ENCODE measurements at places on chromosomes 3 and 15.
A peak's percentile ranks its signal among the peaks of the same experiment; 100 is the strongest.

DNA sequence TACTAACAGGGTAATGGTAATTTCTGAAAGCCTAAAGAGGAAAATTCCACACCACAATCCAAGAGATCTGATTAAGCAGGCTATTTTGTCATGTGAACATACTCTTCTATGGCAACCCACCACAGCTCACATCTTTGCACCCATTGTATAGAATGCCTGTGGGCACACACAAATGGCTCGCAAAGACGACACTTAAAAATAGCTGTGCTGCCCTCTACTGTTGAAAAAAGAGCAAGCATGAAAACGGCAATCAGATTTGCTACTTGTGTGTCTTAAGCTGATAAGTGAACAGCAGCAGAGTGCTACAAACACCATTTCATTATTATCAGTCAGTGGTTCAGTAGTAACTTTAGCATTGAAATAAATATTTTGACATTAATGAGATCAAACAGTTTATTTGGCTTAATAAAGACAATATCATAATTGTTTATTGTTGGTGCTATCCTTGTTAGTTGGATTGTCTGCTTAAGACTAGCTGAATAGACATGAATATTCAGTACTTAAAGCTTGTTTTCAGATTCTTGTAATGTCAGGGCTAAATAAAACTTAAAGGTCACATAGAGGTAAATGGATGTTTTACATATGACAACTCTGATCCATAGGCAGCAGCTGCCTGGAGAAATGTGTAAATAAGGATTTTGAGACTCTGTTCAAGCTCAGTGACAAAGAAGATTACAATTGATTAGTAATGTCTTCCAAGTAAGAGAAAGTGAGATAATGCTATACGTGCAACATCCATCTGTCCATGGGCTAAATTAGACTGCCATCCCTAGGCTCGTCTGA, 199.1 kb downstream of the LRRN1 start:
- DNase-seq = peak; percentile 75

- DNase-seq = no peak
Measured at GRCh38 chr3:49908373-49909199, 4.9 kb upstream of the MST1R start.

GRCh38 chr3:161343986-161344385, 27.3 kb downstream of the SPTSSB start:
- DNase-seq = no peak

DNA sequence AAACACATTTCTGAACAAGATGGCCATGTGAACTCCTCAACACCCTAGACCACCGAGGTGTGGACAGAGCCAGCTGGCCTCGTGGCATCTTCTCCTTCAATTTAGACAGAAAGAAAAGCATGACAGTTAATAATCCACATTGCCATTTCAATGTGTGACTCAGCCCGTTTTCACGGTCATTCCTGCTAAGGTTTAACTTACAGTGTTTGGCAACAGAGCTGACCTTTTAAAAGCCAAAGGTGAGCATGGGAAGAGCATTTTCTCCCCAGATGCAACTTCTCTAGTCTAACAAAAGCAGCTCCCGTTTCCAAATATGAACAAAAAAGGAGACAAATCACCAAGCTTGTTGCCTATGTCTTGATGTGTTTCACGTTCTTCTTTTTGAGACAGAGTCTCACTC, 417.6 kb upstream of the WNT5A start:
- DNase-seq = no peak

- no peak for DNase-seq
Measured at GRCh38 chr3:184525337-184526087, 36.1 kb upstream of the EPHB3 start.

DNA sequence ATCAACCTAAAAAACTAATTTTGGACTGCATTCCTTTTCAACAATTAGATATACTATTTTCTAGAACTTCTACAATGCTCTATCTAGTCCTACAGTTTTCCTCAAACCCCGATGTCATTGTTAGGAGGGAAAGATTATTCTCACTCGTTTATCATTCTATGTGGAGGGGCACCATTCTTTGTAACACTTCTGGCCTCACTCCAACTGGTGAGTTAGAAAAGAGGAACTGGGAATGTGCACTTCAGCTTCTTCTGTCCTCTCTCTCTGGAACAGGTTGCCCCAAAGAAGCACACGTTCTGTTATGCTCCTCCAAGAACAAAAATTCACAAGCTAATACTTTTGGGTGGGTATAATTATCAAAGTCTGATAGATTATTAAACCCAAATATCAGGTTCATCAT, 137.9 kb downstream of the UACA start:
- DNase-seq = peak; percentile 87

GRCh38 chr15:77436822-77437221, 16.1 kb downstream of the HMG20A start:
- no peak for DNase-seq

GRCh38 chr3:47606165-47606564, 27.5 kb upstream of the CSPG5 start:
- no peak for DNase-seq

- DNase-seq = peak; percentile 11
Measured at GRCh38 chr15:59557581-59557980, 54.0 kb upstream of the GCNT3 start.

DNA sequence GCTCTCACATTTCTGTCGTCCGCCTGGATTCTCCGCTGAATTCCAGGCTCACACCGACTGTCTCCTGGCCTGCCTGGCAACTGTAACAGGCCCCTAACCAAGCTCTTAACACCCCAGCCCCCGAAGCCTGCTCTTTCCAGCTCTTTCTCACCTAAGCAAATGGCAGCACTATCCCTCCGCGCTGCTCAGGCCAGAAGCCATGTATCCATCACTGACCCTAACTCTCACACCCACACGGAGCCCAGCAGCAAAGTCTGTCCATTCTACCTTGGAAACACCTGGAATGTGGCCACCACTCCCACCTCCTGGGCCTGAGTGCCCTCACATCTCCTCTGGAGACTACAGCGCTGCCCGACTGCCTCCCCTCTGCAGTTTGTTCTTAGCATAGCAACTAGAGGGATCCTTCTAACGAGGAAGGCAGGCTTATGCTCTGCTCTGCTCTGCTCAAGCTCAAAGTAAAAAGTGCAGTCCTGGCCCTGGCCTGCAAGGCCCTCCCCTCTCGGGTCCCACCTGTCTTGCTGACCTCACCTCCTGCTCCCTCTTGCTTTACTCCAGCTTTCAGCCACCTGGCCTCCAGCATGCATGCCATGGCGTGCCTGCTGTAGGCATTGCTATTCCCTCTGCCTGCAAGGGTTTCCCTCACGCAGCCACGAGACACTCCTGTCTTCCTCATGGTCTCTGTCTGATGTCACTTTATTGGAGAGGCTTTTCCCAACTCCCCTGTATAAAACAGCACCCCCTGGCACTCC, 27.2 kb downstream of the FEM1B start:
- DNase-seq = no peak

- DNase-seq = peak; percentile 71
Measured at GRCh38 chr3:156816091-156816793, 9.9 kb upstream of the LEKR1 start.
